ENCODE measurements at places on chromosomes 1 and 21. TPM values are rescaled to one million over a fixed set of nuclear protein-coding genes. Genes with fewer than 3 reads are reported as not detected.

Gene PLXNA2
- 12.0 TPM for total RNA-seq

Gene SPRR3
- total RNA-seq = 0.70 TPM

Gene IL12RB2
- total RNA-seq = not detected

Gene GBP7
- total RNA-seq = not detected

Gene GCSAML
- 1.5 TPM for total RNA-seq

Gene NPHS2
- total RNA-seq = not detected

Gene LEFTY1
- not detected for total RNA-seq

Gene TBX15
- not detected for total RNA-seq

Gene SRSF11
- total RNA-seq = 316 TPM

Gene SHISAL2A
- 0.49 TPM for total RNA-seq

Gene EFNA3
- total RNA-seq = not detected

Gene FOXD3
- total RNA-seq = 1.4 TPM

Gene CD247
- not detected for total RNA-seq

Gene KCNE1
- total RNA-seq = not detected

Gene GUCA2B
- total RNA-seq = not detected

Gene PPFIA4
- total RNA-seq = 7.6 TPM

Gene SPRR5
- not detected for total RNA-seq

Gene ABCG1
- total RNA-seq = 11.8 TPM

Gene ANGPTL3
- not detected for total RNA-seq

Gene CD1D
- total RNA-seq = 1.8 TPM

Gene GJA4
- 26.5 TPM for total RNA-seq

Gene SDC3
- total RNA-seq = 23.6 TPM

Gene MCOLN2
- total RNA-seq = not detected

Gene SEC16B
- 11.1 TPM for total RNA-seq

Gene KLF17
- not detected for total RNA-seq

Gene ANKRD35
- 0.77 TPM for total RNA-seq

Gene OR2L5
- not detected for total RNA-seq

Gene MLLT11
- 1.3 TPM for total RNA-seq

Gene NCF2
- 0.51 TPM for total RNA-seq

Gene PTPRU
- total RNA-seq = 9.5 TPM

Gene LPAR3
- 13.5 TPM for total RNA-seq

Gene LENEP
- not detected for total RNA-seq

Gene PLPP3
- total RNA-seq = 315 TPM

Gene DDX59
- total RNA-seq = 26.4 TPM

Gene CFHR2
- not detected for total RNA-seq

Gene FALEC
- not detected for total RNA-seq

Gene HSD3B2
- total RNA-seq = not detected

Gene TDRD5
- not detected for total RNA-seq

Gene OR2T33
- not detected for total RNA-seq

Gene VSIG8
- total RNA-seq = not detected

Gene PLA2G4A
- total RNA-seq = 8.7 TPM

Gene KIAA0040
- total RNA-seq = 17.5 TPM

Gene LRRIQ3
- total RNA-seq = 2.6 TPM

Gene ALPL
- 6.4 TPM for total RNA-seq

Gene PTGFR
- total RNA-seq = 14.6 TPM

Gene CD34
- total RNA-seq = 120 TPM

Gene LAMC1
- 315 TPM for total RNA-seq

Gene FLG2
- total RNA-seq = not detected

Gene HSD3B1
- not detected for total RNA-seq

Gene SYDE2
- 24.3 TPM for total RNA-seq

Gene S100A14
- not detected for total RNA-seq

Gene ARTN
- not detected for total RNA-seq

Gene PHC2
- 126 TPM for total RNA-seq

Gene RXFP4
- not detected for total RNA-seq

Gene ZNF496
- total RNA-seq = 24.1 TPM
